Mesothelial cell of epicardium (in vitro differentiated cells): ENCODE measurements at places on chromosomes 1 and 21. TPM values are rescaled to one million over a fixed set of nuclear protein-coding genes. Genes with fewer than 3 reads are reported as not detected.
A peak's percentile ranks its signal among the peaks of the same experiment; 100 is the strongest.

The FALEC gene
- 1.2 to 1.9 TPM (median 1.7 TPM) in 3 replicates for total RNA-seq

DNA sequence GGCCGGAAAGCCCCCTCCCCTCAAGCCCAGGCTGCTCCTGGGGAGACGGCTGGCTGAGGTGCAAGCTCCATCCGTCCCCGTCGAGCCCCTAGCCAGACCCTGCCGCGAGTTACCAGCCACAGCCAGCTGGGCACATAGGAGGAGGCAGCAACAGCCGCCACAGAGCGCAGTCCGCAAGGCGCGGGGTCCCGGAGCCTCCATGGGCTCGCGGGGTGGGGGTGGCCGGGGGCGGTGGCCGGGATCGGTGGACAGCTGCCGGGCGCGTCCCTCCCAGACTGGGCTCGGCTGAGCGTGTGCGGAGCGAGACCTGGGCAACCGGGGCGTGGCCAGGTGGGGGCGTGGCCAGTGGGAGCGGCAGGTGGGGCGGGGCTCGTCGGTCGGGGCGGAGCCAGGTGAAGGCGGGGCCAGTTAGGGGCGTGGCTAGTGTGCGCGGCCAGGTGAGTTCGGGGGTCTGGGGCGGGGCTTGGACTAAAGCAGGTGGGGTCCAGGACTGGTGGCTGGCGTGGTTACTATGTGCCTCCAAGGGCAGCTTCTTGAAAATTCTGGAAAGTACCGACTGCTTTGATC lies at the start of gene CD164L2:
Gene CD164L2, minus strand, starts transcription at position 295 of the 567 bp plus-strand sequence. Its CDS starts 94 bp downstream, at position 201.
- DNase-seq, result peak; percentile 79

The DCAF6 gene
- 34.0 to 34.4 TPM (median 34.0 TPM) in 3 replicates for total RNA-seq

- no peak for DNase-seq
Observed at GRCh38 chr1:245074232-245074747, 80.5 kb upstream of the KIF26B start.

The ARTN gene
- total RNA-seq, result 1.2 to 2.0 TPM (median 1.6 TPM) in 3 replicates

GRCh38 chr1:227732586-227733308 lies 2.4 kb downstream of the JMJD4 start:
- no peak for DNase-seq

The RGS13 gene
- 1.1 to 1.8 TPM (median 1.2 TPM) in 3 replicates for total RNA-seq

- DNase-seq, result no peak
Observed at GRCh38 chr1:1434131-1434823, 1.2 kb upstream of the VWA1 start.

DNA sequence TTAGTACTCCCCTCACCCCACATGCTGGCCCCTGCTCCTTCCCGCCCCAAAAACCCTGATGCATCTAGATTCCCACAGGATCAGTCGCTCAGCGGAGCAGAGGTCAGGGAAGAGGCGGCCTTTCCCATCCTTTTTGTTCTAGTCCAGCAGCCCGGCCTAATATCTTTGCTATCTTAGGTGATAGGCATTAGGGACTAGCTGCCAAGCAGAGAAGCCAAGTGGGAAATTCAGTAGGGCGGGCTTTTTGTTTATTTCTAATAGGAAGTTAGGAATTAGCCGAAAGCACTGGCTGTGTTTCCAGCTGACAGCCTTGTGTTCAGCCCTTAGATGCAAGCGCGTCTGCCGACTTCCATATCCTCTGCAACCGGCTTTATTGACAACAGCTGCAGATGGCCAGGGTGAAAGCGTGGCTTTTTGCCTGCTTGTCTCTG lies 59.0 kb upstream of the BCAR3 start:
- no peak for DNase-seq
